ENCODE measurements at places on chromosomes 12 and 14.
A peak's percentile ranks its signal among the peaks of the same experiment; 100 is the strongest.

DNA sequence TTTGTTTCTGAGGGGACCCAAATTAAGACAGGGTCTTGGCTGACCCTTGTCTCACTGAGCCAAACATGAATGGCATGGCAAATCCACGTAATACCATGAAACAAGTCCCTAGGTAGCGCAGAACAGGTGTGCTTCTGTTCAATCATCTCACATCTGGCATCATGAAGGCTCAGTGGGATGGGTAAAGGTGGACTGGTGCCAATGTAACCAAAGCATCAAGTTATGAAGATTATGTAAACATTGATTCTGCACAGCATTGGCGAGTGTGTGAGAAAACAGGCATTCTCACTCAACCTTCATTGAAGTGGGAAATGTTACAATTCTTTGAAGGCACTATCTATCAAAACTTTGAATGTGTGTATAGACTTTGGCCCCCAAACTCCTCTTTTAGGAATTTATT is 41.9 kb downstream of the PTGER2 start:
- DNase-seq = no peak

DNA sequence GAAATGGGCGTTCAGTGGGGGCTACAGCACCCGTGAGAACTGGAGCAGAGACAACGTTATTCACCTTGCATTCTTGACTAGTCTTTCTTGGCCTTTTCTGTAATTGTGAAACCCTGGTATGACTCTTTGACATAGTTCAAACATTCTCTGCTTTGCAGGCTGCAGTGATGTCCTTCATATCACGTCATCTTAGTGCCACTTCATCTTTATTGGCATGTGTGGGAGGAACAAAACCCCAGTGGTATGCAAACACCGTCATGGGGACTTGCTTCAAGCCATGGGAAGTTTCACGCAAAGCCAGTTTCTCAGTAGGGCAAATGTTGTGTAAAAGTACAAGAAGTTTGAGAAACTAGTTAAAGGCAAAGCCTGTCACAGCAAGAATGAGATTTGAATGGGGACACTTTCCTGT is 20.2 kb upstream of the DUSP16 start:
- DNase-seq = peak; percentile 69

- no peak for DNase-seq
Measured at GRCh38 chr12:76064904-76065303, 19.6 kb downstream of the NAP1L1 start.

DNA sequence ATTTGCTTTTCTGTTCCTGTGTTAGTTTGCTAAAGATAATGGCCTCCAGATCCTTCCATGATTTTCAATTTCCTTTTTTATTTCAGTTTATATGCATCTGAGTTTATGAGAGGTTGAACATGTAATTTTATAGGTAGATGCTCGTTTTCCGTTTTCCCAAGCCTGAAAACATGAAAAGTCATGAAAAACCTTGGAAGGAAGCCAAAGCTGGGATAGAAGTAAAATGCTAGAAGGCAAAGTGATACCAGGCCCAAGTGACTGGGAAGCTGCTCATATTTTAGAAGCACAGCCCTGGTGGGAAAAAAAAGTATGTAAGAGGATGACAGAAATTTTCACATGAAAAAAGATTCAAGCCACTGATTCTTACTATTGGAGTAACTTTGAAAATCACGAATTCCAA is 290.8 kb downstream of the PRKD1 start:
- no peak for DNase-seq

DNA sequence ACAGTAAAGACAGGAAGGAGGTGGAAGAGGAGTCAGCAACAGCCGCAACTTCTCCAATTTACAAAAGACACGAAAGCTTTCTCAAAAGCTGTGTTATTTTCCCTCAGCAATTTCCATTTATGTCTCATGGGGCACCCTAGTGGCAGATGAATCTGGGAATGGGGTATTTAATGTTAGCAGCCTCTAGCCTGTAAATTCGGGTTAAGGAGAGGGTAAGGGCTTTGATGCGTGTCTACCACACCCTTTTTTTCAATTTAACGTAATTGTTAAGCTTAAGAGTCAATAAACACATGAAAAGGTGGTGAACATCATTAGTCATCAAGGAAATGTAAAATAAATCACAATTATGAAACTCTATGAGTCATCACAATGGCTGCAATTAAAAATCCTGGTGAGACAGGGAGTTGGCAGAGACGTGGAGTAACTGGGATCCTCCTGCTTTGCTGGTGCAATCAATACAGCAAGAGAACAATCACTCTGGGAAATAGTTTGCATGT is 986.4 kb downstream of the AACS start:
- no peak for DNase-seq

DNA sequence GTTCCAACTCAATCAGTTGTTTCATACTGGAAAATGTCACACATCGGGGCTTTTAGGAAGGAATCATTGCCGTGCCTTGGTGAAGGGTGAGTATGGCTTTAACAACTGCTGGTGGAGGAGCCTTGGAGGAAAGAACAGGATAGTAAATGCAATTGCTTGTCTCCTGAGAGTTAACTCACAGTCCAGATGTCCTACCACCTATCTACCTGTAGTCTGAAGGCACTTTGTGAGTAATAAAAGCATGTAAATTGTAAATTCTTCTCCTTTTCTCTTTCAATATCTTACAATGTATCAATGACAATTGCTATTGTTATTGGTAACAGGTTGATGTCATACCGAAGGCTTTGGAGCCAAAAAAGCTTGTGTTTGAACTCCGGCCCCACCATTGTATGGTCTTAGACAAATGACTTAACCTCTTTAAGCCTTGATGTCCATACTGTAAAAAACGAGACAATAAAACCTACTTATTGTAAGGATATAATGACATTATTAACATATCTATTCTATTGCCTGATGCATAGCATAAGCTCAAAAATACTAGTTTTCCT is 397.4 kb downstream of the ADAMTS20 start:
- DNase-seq = no peak

GRCh38 chr12:115760231-115760630 is 517.3 kb downstream of the MED13L start:
- DNase-seq = no peak

GRCh38 chr14:101525640-101526527 is 35.4 kb upstream of the DIO3 start:
- no peak for DNase-seq
